ENCODE measurements at places on chromosomes 6 and 20.

GRCh38 chr6:5261545-5262109 is 314 bp downstream of the FARS2 start:
- no peak for DNase-seq

- no peak for DNase-seq
Measured at GRCh38 chr6:40996591-40997233, 42.3 kb downstream of the UNC5CL start.

GRCh38 chr20:25292176-25292891 is 44.4 kb downstream of the PYGB start:
- peak; percentile 7 for DNase-seq

- no peak for DNase-seq
Measured at GRCh38 chr20:49666911-49667310, 46.8 kb downstream of the B4GALT5 start.

DNA sequence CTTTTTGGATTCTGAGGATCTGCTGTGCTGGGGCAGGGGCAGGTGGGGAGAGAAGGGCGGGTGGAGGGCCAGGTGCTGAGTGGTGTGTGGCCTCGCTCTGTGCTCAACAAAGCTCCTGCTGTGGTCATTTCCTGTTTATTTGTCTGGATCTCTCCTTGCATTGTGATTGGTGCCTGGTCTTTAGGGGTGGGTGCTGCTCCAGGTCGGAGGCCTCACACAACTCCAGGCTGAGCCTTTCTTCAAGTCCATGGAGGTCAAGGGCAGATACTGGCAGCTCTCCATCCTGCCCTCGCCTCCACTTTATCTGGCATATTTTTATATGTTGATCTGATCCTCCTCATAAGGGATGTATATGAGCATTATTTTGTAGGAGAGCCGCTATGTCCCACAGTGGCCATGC is 36.2 kb downstream of the HLA-F start:
- DNase-seq = no peak

- no peak for DNase-seq
Measured at GRCh38 chr6:103193413-103193812, 1666.3 kb downstream of the HACE1 start.

DNA sequence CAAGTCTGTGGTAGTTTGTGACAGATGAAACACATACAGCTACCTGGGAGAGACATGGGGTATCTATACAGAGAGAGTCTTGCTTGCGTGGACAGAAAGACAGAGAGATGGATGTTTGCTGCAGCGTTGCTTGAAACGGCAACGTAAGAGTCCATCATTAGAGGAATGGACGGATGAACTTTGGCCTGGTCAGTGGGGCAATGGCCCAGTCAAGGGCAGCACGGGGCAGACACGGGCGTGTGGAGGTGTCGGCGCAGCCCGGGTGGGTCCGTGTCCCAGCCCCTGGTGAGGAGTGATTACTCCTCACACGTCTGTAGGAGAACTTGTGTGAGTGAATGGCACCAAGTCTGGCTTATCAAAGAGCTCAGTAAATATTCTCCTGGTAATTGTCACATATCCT is 21.9 kb downstream of the DACT2 start:
- DNase-seq = no peak

GRCh38 chr6:338815-339262 is 46.6 kb downstream of the DUSP22 start:
- peak; percentile 41 for DNase-seq

- DNase-seq = no peak
Measured at GRCh38 chr6:140275725-140276124, 901.3 kb upstream of the CITED2 start.

DNA sequence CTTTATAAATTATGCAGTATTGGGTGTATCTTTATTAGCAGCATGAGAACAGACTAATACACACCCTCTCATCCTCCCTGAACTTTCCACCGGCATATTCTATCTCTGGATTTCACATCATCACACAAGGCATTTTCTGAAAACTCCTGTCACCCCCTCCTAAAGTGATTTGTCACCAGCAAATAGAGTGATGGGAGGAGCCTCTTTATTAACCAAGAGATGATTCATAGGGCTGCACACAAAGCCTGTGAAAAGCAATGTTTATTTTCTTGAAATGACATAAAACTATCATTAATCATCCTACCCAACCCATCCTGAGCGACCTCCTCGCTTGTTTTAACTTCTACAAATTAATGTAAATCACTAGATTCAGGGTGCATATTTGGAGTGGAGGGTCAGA is 394.7 kb upstream of the SULF2 start:
- no peak for DNase-seq
